ENCODE measurements at places on chromosomes 6 and 20.
A peak's percentile ranks its signal among the peaks of the same experiment; 100 is the strongest.

DNA sequence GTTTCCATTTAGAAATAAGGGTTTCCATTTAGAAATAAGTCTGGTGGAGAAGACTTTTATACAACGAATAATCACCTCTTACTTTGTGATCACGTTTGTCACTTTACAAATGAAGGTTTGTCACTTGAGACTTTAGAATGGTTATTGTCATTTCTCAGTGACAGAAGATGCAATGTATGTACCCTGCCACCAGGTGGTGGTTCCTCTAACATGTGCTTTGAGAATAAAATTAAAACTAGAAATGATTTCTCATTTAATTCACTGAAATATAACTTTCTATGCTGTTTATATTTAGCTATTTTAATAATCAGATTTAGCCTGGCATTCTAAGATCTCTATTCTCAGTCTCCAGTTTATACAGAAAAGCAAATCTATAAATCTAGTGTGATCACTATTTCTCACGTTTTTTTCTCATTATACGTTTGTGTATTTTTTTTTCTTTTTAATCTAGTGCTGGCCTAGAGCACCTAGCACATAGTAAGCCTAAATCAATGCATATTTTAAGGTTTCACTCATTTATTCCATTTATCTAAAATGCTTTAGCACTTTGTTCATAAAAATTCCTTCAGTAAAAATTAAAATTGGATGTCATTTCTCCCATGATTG lies 57.4 kb upstream of the TFAP2D start:
- DNase-seq, result no peak

- DNase-seq, result no peak
Observed at GRCh38 chr6:83132121-83132520, 60.9 kb downstream of the PGM3 start.

DNA sequence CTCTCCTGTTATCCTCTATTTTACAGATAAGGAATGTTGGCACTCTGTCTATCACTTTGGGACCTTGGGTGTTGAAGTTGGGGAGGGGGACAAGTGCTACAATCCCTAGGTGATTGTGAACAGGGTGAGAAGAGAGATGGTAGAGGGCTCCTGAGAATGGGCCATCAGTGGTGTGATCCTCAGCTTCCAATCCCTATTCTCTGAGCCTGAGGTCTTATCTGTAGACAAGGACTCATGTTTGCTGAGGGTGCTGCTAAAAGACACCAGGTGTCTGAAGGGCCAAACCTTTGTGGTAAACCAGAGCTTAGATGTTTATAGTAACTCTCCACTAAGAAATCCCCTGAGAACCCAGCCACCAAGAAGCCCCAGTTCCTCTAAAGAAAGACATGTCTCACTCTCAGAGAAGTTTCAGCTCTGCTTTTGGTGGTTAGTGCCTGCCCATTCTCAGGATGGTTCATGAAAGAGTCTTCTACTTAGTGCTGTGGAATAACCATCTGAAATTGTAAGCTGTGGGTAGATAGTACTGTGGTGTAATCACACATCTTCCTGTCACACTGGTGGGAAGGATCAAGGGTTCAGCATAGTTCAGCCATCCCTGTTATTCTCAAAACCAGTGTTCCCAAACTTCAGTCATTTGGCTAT lies 58.2 kb upstream of the IL20RA start:
- DNase-seq, result no peak

DNA sequence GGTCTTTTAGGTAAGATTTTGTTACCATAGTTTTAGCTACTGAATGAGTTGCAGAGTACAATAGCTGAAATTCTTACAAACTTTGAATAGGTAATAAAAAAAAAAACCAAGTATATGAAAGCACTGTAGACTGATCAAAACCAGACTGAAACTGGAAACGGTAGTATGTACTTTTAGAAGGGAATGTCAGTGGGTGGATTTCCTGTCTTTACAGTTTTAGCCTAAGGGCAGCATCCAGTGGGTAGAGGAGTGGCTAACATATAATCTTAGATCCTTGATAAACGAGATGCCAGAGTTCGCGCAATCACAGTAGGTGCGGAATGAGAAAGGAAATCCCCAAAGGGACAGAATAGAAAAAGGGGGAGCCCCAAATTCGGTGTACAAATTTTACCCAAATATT lies 385.9 kb upstream of the RUNX2 start:
- DNase-seq, result no peak

DNA sequence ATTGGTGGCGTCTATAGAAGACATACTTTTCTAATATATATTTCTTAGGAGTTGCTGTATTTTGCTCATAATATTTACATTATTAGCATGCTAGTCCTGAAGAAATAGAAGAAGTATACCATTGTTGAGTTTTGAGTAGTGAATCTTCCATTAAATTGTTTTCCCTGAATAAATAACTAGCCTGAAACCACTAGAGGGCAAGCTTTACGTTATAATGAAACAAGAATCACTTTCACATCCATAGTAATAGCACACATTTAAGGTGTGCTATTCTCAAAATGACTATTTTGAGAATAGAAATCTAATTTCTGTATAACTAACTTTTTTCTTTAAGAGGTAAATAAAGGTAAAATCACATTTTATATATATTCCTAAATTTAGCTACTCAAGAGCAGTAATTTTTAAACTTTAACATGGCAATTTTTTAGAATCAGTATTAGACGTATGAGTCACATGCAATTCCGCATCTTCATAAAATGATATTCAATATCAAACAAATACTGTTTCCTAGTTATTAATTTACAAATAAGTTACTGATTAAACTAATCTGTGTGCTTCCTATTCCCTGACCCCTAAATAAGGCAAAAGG lies 213.2 kb upstream of the MANEA start:
- DNase-seq, result peak; percentile 1

DNA sequence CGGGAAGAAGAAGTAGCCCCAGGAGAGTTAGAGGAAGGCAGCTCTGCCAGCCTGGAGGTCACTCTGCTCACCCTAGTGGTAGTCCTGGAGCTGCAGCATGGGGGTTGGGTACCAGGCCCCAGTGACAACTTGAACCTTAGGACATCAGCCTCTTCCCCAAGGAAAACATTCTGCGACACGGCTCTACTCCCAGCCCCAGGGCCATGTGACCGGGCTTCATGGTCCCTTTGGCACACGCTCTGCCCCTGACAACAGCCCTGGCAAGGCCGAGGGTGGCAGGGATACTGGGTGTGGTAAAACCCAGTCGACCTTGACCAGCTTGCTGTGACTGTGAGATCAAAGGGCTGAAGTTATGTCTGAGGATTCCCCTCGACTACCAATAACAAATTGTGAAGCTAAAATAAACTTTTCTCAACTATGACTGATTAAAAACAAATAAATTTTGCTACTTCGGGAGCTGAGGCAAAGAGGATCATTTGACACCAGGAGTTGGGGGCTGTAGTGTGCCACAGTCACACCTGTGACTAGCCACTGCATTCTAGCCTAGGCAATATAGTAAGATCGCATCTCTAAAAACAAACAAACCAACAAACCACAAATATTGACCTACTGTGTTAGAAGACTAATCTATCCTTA lies 24.4 kb upstream of the ARID1B start:
- no peak for DNase-seq

DNA sequence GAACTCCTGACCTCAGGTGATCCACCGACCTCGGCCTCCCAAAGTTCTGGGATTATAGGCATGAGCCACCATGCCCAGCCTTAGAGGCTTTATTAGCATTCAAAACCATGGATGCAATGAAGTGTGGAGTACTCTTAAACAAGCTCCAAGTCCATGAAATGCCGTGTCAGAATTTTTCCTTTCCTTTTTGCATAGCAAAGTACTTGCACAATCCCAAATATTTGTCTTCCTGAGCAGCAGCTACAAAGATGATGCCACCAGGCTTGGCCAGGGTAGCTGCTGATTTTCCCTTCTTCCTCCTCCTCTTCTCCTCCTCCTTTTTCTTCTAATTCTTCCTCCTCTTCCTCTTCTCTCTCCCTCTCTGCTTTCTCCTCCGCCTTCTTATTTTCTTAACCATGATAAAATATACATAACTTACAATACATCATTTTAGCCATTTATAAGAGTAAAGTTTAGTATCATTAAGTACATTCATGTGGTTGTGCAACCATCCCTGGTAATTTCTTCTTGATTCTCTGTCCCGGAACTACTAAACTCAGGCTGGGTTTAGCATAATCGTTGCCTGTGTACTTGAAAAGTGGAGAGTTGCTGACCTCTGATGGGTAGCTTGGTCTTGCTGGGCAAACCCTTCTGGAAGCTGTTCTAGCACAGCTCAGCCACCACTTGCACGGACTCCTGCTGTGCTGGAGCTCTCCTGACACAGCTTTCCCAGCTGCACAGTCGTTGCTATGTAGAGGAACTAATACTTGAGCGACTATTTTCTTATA lies 20.3 kb downstream of the MUCL3 start:
- no peak for DNase-seq

DNA sequence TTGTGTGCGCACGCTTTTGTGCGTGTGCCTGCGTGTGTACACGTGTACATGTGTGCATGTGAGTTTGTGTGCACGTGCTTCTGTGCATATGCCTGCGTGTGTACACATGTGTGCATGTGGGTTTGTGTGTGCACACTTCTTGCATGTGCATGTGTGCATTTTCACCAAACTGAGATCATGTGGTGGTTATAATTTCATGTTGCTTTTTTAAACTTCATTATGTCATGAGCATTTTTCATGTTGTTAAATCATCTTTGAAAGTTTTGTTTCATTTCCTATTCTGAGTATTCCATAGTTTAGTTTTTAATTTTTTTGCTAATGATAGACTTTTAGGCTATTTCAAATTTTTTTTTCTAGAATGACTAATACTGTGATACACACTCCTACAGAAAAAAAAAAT lies 6.4 kb upstream of the CST3 start:
- DNase-seq, result no peak

- DNase-seq, result no peak
Observed at GRCh38 chr6:27760464-27760863, 151.7 kb downstream of the OR2B2 start.

DNA sequence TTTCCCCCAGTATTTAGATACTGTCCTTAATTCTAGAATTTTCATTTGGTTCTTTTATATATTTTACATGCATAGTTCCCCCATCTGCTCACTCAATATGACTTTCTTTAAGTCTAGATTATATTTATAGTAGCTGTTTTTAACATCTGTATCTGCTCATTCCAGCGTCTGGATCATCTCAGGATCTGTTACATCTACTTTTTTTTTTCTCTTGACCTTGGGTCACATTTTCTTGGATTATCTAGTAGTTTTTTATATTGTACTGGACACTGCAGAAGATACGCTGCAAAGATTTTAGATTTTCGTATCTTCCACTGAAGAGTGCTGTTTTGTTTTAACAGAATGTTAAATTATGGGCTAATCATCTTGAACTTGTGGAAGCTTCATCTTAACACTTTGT lies 20.7 kb downstream of the RAB22A start:
- no peak for DNase-seq

GRCh38 chr6:134029495-134030455 lies 22.6 kb downstream of the SLC2A12 start:
- no peak for DNase-seq

DNA sequence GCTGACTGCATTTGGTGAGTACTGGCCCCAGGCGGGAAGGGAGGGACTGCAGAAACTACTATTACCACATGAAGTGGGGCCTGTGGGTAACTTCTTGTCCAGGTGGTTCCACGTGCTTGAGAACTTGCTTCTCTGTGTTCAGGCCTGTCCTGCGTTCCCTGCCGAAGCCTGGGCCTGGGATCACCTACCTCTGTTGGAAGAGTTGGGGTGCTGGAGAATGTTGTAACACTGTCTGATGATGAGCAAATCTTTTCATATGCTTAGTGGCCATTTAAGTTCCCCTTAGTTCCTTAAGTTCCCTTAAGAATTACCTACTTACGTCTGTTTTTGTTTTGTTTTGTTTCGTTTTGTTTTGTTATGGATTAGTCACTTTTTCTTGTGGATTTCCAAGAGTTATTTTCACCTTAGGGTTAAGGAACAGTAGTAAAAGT lies 154.4 kb downstream of the DTNBP1 start:
- no peak for DNase-seq

- no peak for DNase-seq
Observed at GRCh38 chr6:2035046-2035445, 210.4 kb downstream of the GMDS start.

DNA sequence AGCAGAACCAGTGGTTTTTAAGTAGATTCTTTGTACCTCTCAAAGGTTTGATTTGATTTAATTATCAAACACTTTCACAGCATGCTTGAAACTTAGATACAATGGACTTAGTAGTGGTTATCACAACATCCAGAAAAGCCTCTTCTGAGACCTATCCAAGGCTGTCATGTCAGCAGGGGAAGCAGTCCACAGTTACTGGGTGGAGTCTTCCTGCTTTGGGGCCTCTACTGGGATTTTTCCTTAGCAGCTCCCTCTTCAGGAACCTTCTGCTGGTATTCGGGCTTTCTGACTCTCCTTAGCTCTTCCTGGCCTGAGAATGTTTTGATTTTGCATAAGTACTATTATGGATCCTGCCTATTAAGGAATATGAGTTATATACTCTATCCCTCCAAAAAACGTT lies 36.0 kb downstream of the ARFGEF2 start:
- DNase-seq, result no peak

- DNase-seq, result no peak
Observed at GRCh38 chr6:105019285-105019684, 62.4 kb downstream of the LIN28B start.

- DNase-seq, result no peak
Observed at GRCh38 chr6:150617496-150618460, 18.1 kb downstream of the PLEKHG1 start.

- no peak for DNase-seq
Observed at GRCh38 chr6:166277018-166277417, 31.2 kb downstream of the PRR18 start.

GRCh38 chr20:21511485-21511849 lies 2.4 kb downstream of the NKX2-2 start:
- no peak for DNase-seq

GRCh38 chr6:168136001-168136400 lies 57.0 kb upstream of the FRMD1 start:
- DNase-seq, result no peak

DNA sequence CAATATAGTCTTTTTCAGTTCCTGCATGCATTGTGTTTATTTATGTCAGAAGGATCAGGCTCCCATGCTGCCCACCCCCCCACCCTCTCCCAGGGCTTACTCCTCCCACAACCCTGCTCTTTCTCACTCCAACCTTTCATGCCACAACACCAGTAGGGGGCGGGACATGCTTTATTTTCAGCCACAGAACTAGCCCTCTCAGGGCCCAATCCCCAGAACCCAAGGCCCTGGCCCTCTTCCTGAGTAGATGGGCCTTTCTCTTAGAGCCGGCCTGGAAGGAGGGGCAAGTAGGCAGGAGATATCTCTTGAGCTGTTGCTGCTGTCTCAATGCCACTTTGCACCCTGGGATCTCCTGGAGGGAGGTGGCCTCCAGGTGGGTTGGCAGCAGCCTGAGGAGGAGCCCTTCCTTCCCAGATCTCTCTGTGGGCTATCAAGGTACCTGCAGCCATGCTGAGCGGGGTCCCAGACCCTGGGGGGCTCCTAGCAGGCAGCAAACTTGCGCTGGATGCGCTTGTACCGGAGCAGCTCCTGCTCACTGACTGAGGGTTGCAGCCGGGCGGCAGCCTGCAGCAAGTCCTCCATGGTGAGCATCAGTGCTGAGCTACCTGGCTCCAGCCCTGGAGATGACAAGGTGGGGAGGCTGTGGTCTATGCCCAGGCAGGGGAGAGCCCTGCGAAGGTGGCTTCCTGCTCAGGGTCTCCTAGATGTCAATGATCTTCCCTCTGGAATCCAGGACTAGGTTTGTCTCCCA lies 3.5 kb downstream of the GNMT start:
- no peak for DNase-seq

Data from kidney epithelial cell (primary cell).